GDM1 (cell line): ENCODE measurements at places on chromosomes 3 and 15.

- no peak for DNase-seq
Observed at GRCh38 chr3:196134691-196135090, 52.8 kb upstream of the TFRC start.

DNA sequence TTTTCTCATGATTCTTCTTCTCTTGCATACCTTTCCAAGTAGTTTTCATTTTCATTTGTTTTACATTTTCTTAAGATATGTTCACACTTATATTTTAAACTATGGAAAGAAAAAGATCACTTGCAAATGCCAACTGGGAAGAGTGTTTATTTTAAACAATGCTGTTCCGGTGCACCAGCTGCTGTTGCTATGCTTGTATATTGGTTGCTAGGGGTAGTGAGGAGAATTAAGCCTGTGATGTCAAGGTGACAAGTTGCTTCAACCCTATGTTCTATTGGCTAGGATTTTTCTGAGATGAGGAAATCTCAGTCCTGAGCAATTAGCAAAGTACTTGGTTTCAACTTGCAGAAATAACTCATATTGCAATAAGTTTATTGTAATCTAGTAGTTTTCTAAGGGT, 500.1 kb downstream of the MFSD1 start:
- DNase-seq = no peak

DNA sequence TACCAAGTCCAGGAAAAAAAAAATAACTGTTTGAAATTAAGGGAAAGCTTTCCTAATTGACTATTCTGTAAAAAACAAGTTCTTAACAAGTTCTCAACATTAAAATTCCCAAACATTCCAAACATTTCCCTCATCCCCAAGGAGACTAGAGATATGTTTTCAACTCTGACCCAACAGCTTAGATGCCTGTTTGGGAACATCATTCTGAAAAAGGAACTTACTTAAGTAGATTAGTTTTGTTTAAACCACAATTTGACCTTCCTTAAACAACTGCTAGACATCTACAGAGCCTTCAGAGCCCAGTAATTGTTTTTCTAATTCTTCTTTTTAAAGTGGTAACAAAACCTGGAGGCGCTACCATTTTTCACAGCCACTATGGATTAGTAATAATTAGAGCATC, 12.8 kb downstream of the UBR1 start:
- DNase-seq = no peak

- DNase-seq = no peak
Observed at GRCh38 chr3:169082076-169082475, 581.4 kb downstream of the MECOM start.

DNA sequence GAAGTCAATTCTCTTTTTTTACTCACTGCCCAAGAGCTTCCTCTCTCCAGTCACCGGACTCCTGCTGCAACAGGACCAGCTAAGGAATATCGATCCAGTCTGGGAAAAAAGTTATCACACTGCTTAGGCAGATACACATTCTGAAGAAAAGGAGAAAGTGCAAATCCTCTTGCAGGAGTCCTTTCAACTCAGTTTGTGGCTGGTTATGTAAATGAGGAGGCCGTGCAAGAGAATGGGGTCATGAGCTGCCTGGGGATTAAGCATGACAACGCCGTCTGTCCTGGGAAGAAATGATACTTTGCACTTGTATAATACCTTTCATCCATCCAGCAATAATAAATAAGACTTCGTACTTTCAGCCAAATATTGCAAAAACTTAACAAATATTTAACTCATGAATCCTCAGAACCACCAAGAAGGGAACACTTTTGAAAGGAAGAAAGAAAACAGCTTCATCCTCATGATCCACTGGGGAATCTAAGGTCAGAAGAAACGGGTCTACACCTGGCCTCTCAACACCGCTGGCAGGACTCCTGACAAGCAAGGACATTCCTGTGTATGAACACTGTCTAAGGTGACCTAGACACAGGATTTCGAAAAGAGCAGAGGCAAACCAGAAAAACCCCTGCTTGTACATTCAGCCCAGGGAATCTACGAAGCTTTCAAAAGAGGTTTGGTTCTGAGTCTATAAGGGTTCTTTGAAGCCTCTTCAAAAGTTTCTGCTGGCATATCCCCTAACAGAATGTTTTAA, 13.1 kb upstream of the WWTR1 start:
- DNase-seq = no peak

DNA sequence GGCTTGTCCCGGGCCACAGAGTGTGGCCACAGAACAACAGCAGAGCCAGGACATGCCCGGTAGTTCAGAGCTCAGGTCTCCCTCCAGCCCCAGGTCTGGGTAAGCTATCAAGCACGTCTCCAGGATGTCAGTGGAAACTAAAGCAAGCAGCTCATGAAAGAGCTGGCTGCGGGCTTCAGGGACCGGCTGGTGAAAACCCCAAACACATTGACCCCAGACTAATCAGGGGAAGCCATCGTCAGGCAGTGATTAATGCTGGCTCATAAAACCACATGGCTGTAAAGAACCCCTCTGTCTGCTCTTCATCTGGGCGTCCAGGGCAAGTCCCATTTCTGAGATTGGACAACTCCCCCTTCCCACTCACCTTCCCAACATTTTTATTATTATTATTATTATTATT, 37.8 kb downstream of the LMCD1 start:
- DNase-seq = no peak

DNA sequence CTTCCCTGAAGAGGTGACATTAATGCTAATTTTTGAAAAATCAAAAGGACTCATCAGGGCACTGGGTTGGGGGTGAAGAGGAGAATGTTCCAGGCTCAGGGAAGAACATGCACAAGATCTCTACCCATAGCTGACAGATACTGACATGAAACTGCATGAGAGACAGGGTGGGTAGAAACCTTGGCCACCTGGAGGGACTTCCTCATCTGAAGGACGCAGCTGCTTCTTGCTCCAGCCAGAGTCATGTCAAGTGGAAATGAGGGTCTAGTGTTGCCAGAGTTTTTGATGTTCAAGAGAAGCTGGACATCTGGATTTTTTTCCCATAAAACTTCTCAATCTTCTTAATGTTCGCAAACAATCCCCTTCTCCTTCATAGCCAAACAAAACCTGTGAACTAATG, 29.7 kb downstream of the AMOTL2 start:
- no peak for DNase-seq

DNA sequence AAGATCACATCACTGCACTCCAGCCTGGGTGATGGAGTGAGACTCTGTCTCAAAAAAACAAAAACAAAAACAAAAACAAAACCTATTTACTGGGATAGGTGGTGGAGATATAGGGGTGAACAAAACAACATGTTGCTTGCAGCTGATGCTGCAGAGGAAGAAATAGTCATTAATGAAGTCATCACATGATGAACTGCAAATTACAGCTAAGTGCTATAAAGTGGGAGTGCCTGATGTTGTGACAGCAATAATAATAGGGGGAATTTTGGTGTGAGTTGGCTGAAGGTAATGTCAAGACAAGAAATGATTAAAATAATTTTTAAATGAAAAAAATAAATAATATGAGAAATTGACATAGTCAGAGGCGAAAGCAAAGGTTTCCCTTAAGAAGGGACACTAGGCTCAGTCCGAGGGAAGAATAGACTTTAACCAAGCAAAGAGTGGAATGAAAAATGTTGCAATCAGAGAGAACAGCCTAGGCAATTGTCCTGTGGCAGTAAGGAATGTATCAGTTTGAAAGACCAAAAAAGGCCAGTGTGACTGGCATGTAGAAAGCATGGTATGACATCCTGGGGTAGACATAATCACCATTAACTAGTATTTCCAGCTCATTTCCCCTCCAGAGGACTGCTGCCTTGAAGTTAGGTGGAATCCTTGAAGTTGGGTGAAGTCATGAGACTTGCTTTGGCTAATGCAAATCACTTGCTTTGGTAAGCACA, 14.7 kb upstream of the PIK3CB start:
- DNase-seq = no peak

DNA sequence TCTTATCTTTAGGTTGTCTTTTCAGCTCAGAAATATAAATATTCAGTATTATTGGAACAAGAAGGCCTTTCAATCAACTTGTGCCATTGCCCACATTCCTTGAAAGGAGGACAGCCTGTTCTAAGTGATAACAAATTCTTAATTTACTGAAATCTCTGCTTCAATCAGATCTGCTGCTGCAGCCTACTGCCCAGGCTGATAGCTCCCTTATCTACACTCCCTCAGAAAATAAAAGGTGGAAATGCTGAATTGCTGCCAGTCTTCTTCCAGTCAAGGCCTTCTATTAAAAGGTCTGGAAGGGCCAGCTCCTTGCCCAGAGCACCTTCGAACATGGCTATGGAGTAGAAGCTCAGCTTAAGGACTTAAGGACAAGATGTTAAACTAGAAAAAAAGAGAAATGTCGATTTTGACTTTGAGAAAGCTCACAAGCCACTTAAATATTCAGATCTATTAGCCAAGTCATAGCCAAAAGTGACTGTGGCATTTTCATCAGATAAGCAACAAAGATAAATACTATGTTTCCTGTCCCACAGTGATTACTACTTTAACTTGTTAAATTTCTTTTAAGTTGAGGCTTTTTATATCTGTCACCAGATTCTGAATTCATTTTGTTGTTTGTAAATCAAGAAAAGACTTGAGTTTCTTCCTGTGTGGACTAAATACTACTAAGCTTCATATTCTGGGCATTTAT, 480.5 kb upstream of the CBLB start:
- no peak for DNase-seq

GRCh38 chr3:54279005-54279583, 156.7 kb downstream of the CACNA2D3 start:
- DNase-seq = no peak

DNA sequence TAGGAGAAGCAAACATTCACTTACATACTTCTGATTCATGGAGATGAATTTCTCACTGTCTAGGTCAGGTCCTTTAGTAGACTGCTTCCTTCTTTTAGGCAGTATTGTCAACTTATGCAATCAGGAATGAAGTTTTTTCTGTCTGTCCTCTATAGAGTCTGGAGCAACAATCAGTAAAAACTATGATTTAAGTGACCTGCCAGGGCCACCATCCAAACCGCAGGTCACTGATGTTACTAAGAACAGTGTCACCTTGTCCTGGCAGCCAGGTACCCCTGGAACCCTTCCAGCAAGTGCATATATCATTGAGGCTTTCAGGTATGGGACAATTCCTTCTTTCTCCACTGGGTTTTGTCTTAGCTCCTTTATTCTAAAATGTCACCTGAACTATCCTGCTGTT, 523.1 kb downstream of the ROBO2 start:
- DNase-seq = no peak

- DNase-seq = no peak
Observed at GRCh38 chr3:156620260-156620659, 54.1 kb upstream of the TIPARP start.

- no peak for DNase-seq
Observed at GRCh38 chr3:141057436-141057835, 6.3 kb downstream of the SPSB4 start.

GRCh38 chr3:101687142-101687931, 819 bp upstream of the RPL24 start:
- DNase-seq = no peak

DNA sequence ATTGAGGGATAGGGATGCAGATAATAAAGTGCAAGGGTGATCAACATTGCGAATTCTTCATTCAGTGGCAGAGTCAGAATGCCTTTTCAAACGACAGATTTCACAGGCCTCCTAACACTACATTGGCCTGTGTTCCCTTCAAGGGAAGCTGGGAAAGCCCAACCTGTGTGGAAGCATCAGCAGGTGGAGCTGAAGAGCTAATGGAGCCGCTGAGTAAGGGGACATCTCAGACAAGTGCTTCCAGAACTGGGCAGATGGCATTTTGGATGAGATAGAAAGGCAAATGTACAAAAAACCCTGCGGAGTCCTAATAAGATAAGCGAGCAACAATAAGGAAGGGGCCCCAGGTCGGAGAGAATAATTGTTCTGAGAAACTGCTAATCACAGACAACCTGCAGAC, 8.5 kb upstream of the SLC24A5 start:
- no peak for DNase-seq
